Fibroblast of the aortic adventitia (primary cell): ENCODE measurements at places on chromosomes 11 and 22. TPM values are rescaled to one million over a fixed set of nuclear protein-coding genes. Genes with fewer than 3 reads are reported as not detected.

The CXCR5 gene
- total RNA-seq, result not detected in 2 replicates

The GGTLC3 gene
- total RNA-seq, result not detected in 2 replicates

The KCTD17 gene
- 25.2 and 25.6 TPM in 2 replicates for total RNA-seq

The SPON1 gene
- total RNA-seq, result 3.5 and 42.9 TPM in 2 replicates

The TUBA8 gene
- total RNA-seq, result 0.72 TPM in 1 of 2 replicates, not detected in the other

The LMO1 gene
- not detected in 2 replicates for total RNA-seq
